ENCODE measurements at places on chromosomes 2 and 18.

DNA sequence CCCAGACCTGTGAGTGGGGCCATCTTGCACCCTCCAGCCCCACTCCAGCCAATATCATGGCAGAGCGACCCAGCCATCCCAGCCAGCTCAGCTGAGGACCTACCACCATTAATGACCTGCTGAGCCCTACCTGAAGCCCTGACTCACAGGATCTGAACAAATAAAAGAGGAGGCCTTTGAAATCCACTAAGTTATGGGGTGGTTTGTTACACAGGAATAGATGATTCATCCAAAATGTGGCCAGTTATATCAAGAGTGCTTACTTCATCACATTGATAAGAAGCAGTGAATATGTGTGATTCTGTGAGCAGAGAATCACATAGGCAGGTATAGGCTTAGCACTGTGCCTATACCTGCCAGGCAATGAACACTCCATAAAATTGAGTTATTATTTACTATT, 34.7 kb upstream of the FAM124B start:
- DNase-seq, result no peak

- no peak for DNase-seq
These were observed 435.7 kb upstream of the ID2 start for GRCh38 chr2:8246137-8246536.

GRCh38 chr2:134683561-134684112, 35.2 kb downstream of the TMEM163 start:
- DNase-seq, result no peak

GRCh38 chr2:145757503-145758246, 1237.8 kb upstream of the ZEB2 start:
- DNase-seq, result no peak

- DNase-seq, result no peak
These were observed 28.1 kb downstream of the TCF7L1 start for GRCh38 chr2:85160966-85161960.

DNA sequence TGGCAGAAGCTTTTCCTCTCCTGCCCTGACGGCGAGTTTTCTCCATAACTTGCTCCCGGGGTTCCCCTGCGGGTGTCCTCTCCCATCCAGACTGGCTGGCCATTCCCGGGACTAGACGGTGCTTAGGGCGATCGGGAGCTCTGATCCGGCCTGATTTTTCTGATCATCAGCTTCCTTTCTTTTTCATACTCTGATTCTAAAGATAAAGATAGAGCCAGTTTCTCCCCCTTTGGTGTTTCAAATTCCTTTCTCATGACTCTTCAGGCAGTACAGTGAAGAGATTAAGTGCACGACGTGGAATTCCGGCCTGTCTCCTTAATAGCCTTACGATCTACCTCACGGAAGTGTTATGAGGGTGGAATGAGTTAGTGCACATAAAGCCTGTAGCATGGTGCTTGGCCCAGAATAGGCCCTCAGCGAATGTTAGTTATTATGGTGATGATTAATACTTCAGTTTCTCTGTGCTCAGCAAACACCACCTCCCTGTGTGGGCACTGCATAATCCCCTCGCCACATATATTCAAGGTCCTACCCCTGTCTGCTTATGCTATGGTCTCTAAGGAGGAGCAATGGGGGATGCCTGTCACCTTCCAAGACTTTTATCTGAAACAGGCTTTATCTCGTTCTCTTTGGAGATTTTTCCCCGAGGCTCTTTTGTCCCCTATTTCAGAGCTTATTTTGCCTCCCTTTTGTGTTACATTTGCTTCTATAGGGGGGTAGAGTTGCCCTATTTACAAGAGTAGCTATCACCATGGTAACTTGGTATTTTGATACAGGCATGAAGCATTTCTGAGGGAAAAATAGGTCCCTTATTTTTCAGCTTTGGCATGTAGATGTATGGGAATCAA, 254.8 kb downstream of the CDH2 start:
- DNase-seq, result no peak

- DNase-seq, result no peak
These were observed 31.4 kb upstream of the TMEM87B start for GRCh38 chr2:112023707-112024106.

DNA sequence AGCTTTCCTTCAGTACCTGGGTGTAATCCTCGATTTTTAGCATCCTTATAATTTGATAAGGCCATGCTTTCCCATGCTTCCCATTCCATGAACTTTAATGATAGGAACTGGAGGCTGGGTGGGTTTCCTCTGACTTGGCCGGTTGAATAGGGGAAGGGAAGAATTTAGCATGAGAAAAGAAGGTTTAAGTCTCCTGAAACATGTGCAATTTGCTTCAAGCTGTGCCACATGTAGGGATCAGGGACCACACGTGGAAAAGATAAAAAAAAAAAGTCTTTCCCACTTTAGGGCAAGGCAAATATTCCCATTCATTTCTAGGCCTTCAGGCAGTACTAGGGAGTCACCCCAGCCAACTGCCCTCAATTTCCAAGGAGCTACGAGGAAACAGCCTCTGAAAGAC, 900.3 kb downstream of the DSC3 start:
- no peak for DNase-seq

- peak; percentile 55 for DNase-seq
These were observed at the start of gene NPPC for GRCh38 chr2:231926180-231926741. Gene NPPC, minus strand, starts transcription at chr2:231926396. Its CDS starts 147 bp downstream, at chr2:231926249.

DNA sequence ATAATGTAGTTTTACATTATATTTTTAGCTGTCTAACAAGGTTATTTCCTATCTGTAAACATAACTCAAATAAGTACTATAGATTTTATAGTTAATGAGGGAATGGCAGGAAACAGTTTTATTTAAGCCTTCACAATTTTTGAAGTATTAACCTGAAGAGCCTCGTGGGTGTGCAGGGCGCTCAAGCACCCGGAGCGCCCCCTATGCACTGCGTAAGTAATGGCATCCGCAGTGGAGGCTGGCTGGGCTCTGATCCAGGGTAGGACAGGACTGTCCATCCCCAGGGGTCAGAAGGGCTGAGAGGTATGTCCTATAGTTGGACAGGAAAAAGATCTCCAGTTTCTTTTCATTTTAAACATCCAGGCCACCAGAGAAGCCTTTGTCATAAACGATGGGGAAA, 8.2 kb upstream of the GBX2 start:
- DNase-seq, result peak; percentile 52

DNA sequence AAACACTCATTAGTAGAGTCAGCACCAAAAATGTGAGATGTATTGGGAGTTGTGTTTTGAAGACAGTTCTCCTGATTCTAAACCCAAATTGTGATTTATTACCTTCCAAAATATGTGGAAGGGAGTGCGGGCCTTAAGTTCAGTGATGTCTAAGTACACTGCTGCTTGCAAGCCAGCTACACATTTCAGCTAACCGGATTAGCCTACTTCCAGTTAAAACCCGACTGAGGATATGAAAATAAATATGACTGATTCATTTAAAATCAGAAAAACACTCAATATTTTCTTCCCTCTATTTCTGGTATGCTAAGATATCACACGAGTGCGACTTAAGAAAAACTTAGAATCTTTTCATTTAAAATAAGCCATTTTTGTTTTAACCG, 907 bp downstream of the FHL2 start:
- DNase-seq, result no peak

GRCh38 chr2:157874997-157875640, 1.0 kb downstream of the ACVR1 start:
- DNase-seq, result peak; percentile 29

All from SK-MEL-5 (cell line).